ENCODE measurements at places on chromosomes 7 and 10. TPM values are rescaled to one million over a fixed set of nuclear protein-coding genes. Genes with fewer than 3 reads are reported as not detected.

Gene PNLIPRP1
- total RNA-seq: not detected

Gene AQP1
- 11.1 TPM for total RNA-seq

Gene ATG9B
- total RNA-seq: 11.8 TPM

Gene LBX1
- total RNA-seq: not detected

Gene RET
- 2.2 TPM for total RNA-seq

All from mesothelial cell of epicardium (in vitro differentiated cells).